Astrocyte (in vitro differentiated cells and primary cell): ENCODE measurements at places on chromosomes 3 and 15. TPM values are rescaled to one million over a fixed set of nuclear protein-coding genes. Genes with fewer than 3 reads are reported as not detected.

- DNase-seq = peak; percentile 77
Measured at GRCh38 chr15:31338879-31339557, 12.4 kb downstream of the KLF13 start.

Gene CHRNA7
- total RNA-seq = 1.5 and 1.9 TPM in 2 replicates

Gene ZNF501
- total RNA-seq = 1.2 and 2.2 TPM in 2 replicates

DNA sequence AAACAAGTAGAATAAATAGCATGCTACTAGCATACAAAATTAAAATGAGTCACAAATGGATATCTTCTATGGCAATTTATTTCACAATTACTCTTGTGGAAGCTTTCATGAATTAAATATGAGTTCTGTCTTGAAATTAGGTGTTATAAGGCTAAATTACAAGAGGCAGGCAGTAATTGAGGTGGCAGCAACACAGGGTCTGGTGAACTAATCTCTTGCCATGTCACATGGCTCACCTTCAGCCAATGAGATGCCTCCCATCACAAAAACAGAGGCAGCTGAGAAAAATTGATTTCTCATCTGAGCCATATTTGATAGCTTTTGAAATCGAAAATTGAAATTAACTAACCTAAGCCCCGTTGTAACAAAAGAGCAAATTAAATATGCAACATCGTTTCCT lies 268.8 kb downstream of the NR2F2 start:
- DNase-seq = no peak

DNA sequence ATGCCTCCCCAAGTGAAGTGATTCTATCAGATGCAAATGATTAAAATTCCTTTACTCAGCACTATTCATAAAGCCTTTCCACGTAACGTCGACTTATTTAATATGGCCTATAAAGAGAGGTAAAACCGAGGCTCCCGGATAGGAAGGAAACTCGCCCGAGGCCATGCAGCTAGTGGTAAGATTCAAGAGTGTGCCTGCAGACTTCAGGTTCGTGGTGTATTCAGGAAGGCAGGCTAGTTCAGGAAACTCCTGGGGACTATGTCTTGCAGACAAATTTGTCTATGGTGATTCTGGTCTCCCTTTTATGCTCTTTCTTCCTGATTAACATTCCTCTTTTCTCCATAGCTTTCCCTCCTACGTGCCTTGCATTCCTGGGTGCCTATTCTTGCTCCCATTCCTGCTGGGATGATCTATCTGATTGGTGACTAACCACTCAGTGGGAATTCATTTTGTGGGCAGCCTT lies 150.7 kb downstream of the SST start:
- peak; percentile 74 for DNase-seq

DNA sequence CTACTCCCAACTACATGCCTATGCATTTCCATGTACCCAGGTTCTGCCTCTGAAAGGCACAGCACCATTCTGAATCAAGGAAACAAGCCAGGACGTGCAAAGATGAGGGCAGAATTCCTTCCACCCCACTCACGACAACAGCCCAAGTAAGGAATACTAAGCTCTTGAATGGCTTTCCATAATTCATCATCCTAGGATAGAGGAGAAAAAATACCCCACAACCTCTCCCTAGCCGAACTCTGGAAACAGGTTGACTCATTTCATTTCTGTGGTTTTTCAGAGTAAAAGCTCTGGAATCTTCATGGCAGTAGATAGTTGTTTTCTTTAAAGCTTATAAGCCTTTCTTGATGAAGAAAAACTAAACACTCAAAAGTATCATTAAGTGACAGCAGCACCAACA lies 77.8 kb downstream of the PDZRN3 start:
- peak; percentile 98 for DNase-seq

- DNase-seq = peak; percentile 6
Measured at GRCh38 chr3:28279770-28280169, 38.4 kb downstream of the CMC1 start.

- peak; percentile 69 for DNase-seq
Measured at GRCh38 chr15:55230051-55230670, 33.4 kb upstream of the RSL24D1 start.
